ENCODE measurements at places on chromosomes 4 and X.

DNA sequence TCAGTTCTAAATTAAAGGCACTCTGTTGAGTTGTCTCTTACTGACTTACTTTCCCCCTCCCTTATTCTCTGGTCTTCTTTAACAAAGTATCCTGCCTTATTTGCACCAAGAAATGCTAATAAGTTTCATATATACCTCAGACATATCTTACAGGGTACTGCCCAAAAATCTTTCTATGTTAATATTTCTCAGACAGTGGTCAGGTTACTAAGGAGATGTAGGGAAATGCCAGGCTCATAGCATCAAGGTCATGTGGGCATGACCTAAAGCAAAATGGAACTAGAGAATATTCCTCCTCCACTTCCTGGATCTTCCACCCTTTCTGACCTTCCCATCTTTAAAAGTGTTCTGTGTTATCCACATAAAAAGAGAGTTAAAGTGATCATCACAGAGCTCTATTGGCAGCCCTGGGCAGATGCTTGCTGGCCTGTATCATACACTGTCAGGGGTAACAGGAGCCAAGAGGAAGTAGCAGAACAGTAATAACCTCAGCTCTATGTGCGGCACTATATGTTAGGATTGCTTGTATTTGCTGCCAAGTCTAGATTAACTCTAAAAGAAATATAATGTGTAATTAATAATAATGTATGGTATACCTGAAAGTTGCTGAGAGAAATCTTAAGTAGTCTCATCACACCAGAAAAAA lies 74.3 kb downstream of the IQCM start:
- DNase-seq = no peak

GRCh38 chr4:128513664-128514484 lies 226.3 kb upstream of the PGRMC2 start:
- no peak for DNase-seq

DNA sequence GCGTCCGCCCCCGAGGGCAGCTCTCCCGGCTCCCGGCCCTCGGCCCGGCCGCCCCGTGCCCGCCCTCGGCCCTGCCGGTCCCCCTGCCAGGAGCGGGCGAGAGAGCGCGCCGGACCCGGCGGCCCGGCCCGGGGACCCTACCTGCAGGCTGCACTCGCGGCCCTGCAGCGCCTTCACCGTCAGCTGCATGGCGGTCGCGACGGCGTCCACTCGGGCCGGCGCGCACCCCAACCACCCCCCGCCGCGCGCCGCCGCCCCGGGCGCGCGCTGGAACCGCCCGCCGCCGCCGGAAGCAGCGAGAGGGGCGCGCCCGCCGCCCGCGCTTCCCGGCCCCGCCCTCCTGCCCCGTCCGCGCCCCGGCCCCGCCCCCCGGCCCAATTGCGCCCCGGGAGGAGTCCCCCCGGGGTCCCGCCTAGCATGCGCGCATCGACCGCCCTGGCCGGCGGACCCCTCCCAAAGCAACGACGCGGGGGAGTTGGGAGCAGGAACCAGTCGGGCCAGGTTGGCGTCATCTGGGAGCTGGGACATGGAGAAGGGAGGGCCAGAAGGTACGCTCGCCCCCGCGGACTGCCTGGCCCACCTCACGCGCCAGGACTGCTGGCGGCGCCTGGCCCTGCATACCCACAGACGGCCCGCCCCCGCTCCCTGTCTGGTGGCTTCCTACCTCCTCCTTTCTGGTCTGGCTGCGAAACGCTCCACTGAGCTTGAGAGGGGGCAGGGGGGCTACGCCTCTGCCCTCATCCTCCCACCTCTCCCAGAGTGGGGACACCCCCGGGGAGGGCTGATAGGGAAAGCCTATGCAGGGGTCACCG lies at the start of gene UBL4A:
UBL4A (minus strand) TSS at position 220 of the 812 bp plus-strand sequence; CDS start at position 189, 31 bp downstream.
- DNase-seq = peak; percentile 70

- DNase-seq = no peak
Measured at GRCh38 chr4:8772499-8773123, 99.0 kb downstream of the HMX1 start.

DNA sequence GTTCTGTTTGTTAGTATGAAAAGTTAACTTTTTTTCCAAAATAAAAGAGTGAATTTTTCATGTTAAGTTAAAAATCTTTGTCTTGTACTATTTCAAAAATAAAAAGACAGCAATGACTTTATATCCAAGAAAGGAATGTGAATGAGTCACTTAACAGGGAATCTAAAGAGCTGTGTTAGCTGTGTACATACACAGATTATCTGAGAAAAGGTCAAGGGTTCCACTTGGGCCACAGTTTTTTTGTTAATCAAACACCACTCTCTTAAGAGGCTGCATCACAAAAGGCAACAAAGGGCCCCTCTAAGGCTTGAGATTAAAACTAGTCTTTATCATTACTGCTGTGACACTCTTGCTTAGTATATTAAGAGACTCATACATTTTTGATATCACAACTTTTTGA lies 82.1 kb downstream of the FIP1L1 start:
- DNase-seq = no peak
